ENCODE measurements at places on chromosomes 16 and 17.
A peak's percentile ranks its signal among the peaks of the same experiment; 100 is the strongest.

DNA sequence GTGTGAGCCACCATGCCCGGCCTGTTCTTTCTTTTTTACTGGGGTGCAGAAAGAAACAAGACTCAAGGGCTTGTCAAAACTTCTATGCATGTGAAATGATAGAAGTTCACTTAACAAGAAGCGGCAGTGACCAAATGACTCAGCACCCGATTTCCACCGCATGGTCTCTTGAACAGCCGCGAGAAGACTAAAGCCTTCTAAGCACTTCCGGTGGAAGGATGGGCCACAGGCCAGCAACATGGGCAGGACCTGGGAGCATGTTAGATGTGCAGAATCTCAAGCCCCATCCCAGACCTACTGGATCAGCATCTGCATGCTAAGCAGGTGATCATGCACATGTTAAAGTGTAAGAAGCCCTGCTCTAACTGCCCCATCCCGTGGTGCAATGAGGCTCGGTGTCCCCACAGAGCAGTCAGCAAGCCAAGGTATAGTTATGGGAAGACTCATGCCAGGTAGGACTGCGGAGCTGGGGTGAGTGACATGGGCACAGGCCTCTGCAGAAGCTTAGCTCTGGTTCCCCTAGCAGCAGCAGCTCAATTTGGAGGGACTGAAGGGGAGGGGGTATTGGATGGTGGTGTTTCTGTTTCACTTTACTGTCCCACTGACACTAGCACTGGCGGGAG lies 88.5 kb upstream of the HNF1B start:
- DNase-seq, result no peak

DNA sequence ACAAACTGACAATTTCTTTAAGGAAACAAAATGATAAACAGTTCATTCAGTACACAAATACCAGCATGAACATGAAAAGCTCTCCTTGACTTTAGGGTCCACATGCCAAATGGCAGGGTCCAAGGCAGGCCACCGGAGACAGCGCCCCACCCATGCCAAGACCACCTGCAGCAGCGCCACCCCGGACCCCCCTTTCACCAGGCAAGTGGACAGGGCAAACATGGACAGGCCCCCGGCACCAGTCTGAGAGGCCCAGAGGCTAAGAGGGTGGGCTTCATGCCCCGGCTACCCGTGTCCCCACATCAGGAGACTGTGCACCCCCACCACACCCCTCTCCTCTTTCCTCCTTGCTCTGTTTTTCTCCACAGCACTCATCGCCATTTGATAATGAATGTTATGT lies 14.7 kb upstream of the ASGR2 start:
- DNase-seq, result no peak

GRCh38 chr17:21564262-21564661 lies 128.1 kb upstream of the KCNJ18 start:
- DNase-seq, result no peak

DNA sequence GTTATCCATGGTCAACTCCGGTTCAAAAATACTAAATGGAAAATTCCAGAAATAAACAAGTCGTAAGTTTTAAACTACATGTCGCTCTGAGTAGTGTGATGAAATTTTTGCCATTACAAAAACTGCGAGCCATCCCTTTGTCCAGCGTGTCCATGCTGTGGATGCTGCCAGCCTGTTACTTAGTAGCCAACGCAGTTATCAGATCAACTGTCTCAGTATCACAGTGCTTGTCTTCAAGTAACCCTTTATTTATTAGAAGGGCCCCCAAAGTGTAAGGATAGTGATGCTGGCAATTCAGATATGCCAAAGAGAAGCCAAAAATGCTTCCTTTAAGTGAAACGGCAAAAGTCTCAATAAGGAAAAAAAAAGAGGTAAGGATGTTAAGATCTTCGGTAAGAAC lies 23.9 kb downstream of the SNN start:
- no peak for DNase-seq

DNA sequence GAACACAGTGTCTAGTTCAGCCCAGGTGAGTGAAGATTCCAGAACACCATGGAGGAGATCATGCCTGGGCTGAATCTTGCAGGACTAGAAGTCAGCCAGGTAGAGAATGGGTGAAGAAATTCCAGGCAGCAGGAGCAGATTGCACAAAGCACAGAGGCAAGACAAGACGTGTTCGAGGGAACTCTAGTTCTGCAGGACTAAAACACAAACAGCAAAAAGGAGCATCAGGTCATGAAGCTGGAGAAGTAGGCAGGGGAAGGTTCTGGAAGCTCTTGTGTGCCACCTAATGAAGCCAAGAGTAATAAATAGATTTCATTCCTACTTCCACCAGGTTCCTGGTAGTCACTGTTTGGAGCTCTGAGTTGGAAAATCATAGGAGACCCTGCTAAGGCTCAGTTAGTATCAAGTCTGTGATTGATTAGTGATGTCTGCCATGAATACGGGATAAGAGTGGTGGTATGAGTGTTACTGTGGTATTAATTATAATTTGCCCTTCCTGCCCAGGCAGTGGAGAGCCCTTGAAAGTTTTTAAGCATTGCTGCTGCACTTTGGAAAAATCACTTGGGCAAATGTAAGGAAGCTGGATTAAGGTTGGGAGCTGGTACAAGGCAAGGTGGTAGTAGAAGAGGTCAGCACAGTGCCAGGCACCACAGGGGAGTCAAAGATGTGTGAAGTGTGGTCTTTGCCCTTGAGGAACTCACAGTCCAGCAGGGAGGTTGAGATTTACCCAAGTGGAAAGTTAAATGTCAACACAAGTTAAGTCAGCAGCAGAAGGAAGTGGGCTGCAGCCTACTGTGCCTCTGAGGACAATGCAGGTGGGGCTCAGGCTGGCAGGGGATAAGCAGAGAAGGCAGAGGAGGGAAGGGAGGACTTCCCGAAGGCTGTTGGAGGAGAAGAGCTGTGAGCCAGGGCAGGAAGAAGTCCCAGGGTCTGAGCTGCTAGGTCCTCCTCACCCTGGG lies 13.5 kb upstream of the FOXN1 start:
- no peak for DNase-seq

GRCh38 chr17:71959154-71959553 lies 161.7 kb upstream of the SOX9 start:
- peak; percentile 20 for DNase-seq

DNA sequence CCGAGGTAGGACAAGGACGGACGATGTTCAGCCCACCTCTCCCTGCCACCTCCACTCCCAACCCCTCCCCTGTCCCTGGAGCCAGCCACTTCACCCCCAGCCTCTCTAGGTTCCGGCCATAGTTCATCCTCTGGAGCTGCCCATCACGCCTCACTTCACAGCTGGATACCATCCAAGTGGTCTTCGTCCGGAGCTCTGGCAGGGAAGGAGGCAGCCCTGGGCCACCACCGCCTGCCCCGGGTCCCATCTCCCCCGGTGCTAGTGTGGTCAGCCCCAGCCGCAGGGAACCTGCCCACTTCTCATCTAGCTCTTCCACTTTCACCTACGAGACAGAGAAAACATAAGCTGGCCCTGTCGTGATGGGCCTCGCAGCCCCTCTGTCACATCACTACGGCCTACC lies 6.3 kb upstream of the GPS2 start:
- no peak for DNase-seq

DNA sequence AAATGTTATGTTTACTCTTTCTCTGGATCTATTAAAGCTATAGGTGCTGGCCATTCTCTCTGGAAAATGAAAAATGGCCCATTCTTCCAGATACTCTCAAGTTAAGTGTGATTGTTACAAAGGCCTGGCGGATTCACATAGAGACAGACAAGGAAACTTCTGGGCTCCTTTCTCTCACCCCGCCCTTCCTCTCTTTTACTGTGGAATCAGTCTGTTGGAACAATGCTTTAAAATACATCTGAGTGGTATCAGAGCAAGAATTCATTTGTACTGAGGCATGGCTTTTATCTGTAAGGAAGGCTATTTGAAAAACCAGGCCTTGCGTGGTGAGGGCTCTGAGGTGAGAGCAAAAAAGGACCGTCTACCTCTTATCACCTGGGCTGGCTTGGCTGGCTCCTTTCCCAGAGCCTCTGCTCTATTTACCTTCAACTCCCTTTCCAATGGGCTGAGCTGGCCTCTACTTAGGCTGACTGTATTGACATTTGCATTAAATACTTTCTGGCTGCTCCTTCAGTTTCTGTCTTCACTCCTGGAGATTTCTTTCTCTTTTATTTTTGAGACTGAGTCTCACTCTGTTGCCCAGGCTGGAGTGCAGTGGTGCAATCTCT lies 274.0 kb downstream of the PHKB start:
- no peak for DNase-seq

GRCh38 chr16:75495076-75495674 lies at the start of gene CHST6:
Gene CHST6 (minus strand): TSS chr16:75495441. CDS start chr16:75479828, 15,613 bp downstream.
- peak; percentile 38 for DNase-seq

GRCh38 chr16:73124665-73125375 lies 76.9 kb upstream of the ZFHX3 start:
- DNase-seq, result no peak

- no peak for DNase-seq
Measured at GRCh38 chr16:89779231-89779908, 37.1 kb downstream of the FANCA start.

DNA sequence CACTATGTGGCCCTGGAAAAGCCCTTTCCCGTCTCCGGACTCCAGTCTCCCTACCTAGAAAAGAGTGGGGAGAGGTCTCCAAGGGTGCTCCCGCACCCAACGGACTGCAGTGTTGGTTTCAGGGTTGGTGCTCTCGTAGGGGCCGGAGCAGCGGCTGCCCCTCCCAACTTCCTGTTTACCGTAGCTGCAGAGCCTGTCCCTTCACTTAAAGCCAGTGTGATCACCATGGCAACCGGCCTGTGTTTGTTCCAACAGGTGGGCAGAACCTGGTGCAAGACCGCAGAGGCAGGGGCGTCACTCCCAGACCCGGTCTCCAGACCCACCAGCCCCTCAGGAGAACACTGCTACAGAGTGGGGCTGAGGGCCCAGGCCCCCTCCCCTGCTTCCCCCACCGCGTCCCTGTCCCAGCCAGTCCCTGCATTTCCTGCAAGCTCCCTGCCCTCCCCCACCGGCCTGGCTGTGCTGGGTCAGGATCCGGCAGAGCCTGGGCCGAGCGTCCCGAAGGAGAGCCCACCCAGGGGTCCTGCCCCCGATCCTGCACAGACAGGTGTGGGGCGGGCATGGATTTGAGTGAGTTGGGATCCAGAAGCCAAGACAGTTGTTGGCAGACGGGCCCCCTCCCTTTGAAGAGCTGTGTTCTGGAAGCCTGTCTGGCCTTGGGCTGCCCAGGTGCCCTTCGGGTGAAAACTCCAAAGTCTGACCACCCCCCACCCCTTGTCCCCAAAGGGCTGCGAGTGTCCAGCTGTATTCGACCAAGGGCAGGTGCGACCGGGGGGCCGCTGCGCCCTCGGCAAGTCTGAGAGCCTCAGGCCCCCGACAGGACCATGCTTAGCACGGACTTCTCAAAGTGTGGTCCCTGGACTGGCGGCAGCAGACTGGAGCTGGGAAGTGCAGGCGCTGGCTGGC lies 1.5 kb upstream of the BAIAP3 start:
- peak; percentile 28 for DNase-seq

DNA sequence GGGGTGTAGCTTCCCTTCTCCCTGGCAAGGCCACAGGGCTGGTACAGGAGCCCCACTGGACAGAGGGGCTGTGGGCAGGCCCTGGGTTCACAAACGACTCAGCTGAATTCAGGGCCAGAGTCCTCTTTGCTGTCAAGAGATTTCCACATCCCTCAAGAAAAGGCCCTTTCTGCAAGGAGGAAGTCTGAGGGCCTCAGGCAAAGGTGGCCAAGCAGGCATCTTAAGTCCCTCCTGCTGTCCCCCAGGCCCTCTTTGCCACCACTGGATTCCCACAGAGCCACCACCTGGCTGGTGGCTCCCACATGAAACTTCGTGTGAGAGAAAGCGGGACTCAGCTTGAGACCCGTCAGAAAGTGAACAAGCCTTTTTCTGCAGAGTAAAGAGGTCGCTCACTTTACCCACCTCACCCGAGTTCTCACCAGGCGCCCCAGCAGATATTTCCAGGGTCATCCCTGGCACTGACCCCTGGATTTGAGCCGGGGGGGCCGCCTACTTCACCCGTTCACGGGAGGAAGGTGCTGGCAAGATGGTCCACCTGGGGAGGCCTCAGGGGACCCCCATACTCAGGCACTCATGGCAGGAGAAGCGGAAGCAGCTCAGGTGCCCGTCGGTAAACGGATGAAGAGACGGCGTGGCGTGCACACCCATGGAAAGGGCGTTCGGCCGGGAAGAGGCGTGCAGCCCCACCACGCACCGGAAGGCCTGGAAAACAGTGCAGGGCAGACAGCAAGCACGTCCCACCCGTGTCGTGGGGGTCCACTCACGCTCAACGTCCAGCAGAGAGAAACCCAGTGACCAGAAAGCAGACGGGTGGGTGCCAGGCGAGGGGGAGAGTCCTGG lies 3.6 kb downstream of the RNF166 start:
- no peak for DNase-seq

- DNase-seq, result no peak
Measured at GRCh38 chr17:46958041-46958591, 20.9 kb downstream of the RPRML start.

DNA sequence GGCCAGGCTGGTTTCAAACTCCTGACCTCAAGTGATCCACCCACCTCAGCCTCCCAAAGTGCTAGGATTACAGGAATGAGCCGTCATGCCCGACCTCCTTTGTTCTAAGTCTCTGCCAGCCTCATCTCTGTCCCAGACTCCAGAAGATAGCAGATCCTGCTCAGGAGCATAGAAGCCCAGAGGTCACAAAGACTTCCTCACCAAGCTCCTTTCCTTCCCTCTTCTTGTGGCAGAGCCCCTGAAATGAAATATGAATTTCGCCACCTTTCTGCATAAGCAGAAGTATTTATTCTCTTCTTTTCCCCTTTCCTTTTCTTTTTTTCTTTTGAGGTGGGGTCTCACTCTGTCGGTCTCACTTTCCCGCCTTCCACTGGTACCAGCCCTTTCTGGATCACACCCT lies 11.5 kb upstream of the PIPOX start:
- DNase-seq, result no peak

DNA sequence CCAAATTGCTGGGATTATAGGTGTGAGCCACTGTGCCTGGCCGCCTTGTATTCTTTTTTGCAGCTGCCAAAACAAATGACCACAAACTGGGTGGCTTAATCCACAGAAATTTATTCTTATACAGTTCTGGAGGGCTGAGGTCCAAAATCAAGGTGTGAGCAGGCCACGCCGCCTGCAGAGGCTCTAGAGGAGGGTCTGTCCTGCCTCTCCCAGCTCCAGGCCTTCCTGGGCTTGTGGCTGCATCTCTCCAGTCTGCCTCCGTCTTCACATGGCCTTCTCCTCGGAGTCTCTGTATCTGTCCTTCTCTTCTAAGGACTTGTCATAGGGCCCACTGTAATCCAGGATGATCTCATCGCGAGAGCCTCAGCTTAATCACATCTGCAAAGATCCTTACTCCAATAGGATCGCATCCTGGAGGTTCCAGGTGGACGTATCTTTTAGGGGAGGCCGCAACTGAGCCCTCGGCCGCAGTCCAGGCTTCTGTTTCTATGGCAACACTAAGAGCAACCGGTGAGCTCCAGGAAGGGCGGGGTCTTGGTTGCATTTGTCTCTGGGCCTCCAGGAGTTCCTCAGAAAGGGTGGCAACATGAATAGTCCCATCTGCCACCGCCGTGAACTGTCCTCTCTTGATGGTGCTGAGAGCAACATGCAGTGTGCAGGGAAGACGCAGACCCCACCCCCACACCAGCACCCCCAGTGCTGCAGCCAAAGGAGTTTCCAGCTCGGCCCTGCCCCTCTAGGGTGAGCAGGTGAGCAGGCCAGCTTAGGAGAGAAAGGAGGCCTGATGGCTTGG lies 29.5 kb upstream of the CREBBP start:
- DNase-seq, result no peak

- DNase-seq, result no peak
Measured at GRCh38 chr16:60755907-60756306, 1280.3 kb downstream of the CDH8 start.

- no peak for DNase-seq
Measured at GRCh38 chr16:24011237-24011636, 175.5 kb downstream of the PRKCB start.

Data from fibroblast of mammary gland (primary cell).